Activated T-cell treated with anti-CD3 and anti-CD28 coated beads for 4 hours (primary cell): ENCODE measurements at places on chromosomes 13 and 19.

DNA sequence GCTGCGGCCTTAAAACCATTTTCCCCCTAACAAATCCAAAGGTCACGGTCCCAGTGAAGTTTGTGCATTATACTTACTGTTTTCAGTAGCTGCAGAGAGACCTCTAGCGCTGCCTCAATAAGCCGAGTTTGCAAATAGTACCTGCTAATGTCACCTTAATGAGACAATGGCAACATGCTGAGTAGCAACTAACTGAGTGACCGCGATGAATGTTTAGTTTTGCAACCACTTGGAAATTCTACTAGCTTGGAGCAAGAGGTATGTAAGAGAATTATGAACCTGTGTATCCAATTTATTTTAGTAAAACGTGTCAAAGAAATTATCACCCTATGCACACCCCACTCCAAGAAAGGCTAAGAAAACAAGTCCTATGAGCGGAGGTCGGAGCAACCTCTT, 1.2 kb downstream of the KPNA3 start:
- peak; percentile 5 for DNase-seq

DNA sequence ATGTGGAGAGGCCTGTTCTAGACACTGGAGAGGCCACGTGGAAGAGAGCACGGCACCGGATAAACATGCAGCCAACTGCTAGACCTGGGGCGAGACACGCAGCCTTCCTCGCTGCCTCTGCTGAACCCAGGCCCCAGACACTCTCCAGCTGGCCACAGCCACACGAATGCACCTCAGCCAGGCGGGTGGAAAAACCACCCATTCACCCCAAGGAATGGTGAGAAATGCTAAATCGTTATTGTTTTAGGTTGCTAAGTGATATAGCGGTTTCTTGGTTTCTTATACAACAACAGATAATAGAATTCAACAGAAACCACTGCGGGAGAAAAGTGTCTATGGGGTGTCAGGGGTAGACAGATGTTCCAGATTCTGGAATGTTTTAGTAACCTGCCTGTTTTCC, 52.5 kb downstream of the STK24 start:
- DNase-seq = no peak

- no peak for DNase-seq
Measured at GRCh38 chr19:30563691-30564090, 191.5 kb downstream of the ZNF536 start.

DNA sequence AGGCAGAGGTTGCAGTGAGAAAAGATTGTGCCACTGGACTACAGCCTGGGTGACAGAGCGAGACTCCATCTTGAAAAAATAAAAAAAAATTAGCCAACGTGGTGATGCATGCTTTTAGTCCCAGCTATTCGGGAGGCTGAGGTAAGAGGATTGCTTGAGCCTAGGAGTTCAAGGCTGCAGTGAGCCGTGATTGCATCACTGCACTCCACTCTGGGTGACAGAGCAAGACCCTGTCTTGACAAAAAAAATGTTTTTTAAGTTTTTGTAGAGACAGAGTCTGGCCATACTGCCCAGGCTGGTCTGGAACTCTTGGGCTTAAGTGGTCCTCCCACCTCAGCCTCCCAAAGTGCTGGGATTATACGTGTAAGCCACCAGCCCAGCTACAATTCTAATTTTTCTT, 22.4 kb upstream of the LSM14A start:
- DNase-seq = no peak

GRCh38 chr19:12786141-12786870, 5.0 kb upstream of the JUNB start:
- no peak for DNase-seq

GRCh38 chr19:17605117-17605516, 49.7 kb downstream of the COLGALT1 start:
- DNase-seq = no peak

- no peak for DNase-seq
Measured at GRCh38 chr13:109165417-109165904, 536.0 kb downstream of the MYO16 start.

DNA sequence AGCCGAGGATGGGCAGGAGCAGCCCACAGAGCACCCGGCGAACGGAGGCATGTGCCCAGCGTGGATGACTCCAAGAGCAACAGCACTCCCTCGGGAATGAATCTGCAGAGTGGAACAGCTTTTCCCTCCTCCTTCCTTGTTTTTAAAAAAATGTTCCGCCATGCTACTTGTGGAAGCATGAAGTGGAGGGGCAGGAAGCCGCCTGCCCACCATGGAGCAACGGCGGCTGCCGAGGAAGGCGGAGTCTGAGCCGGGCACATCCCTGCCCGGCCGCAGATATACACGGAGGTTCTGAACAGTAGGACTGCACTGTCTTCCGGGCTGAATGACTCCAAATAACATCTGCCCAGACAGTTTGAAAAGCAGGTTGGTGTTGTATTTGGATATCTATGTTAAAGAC, 65.2 kb downstream of the SOX1 start:
- no peak for DNase-seq

GRCh38 chr19:51127755-51128154, 3.0 kb downstream of the SIGLEC9 start:
- DNase-seq = no peak

DNA sequence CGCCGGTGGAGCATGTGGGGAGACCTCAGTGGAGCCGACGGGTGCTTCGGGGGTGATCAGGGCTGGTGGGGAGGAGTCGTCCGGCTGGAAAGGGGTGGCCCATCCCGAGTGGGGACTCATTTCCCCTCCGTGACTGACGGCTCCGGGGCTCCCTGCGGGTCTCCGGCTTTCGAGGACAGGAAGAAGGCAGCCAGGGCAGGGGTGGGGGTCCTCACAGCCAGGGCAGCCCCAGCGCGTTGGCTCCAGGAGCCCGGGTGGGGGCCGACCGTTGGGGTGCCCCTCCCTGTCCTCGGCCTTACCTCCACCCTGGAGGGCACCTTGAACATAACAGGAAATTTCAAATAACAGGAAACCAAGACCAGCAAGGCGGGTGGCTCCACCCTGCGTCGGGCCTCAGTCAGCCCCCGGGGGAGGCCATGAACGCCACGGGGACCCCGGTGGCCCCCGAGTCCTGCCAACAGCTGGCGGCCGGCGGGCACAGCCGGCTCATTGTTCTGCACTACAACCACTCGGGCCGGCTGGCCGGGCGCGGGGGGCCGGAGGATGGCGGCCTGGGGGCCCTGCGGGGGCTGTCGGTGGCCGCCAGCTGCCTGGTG, at the start of gene S1PR4:
S1PR4 (plus strand) TSS at position 393 of the 596 bp plus-strand sequence; CDS start at position 417, 24 bp downstream.
- DNase-seq = peak; percentile 37

GRCh38 chr19:1366296-1366695, 17.4 kb upstream of the NDUFS7 start:
- DNase-seq = no peak

DNA sequence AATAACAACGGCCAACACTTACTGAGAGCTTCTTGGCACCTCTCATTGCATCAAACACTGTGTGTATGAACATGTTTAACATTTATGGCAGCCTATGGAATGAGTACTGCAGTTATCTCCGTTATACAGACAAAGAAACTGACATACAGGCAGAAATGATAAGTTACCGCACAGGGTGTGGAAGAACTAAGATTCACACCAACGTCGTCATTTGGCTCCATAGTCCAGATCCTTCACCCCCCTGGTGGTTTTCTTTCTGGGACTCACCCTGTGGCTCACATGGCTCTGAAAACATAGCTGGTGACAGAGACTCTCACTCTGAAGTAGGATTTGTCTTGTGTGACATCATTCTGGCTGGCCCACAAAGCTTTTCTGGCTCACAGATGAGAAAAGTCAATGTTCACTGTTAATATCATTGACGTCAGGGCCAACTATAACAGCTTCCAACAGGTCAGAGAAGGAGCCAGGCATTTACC, 230.1 kb downstream of the DLEU7 start:
- DNase-seq = no peak

- no peak for DNase-seq
Measured at GRCh38 chr13:113813070-113813748, 50.7 kb downstream of the GAS6 start.

DNA sequence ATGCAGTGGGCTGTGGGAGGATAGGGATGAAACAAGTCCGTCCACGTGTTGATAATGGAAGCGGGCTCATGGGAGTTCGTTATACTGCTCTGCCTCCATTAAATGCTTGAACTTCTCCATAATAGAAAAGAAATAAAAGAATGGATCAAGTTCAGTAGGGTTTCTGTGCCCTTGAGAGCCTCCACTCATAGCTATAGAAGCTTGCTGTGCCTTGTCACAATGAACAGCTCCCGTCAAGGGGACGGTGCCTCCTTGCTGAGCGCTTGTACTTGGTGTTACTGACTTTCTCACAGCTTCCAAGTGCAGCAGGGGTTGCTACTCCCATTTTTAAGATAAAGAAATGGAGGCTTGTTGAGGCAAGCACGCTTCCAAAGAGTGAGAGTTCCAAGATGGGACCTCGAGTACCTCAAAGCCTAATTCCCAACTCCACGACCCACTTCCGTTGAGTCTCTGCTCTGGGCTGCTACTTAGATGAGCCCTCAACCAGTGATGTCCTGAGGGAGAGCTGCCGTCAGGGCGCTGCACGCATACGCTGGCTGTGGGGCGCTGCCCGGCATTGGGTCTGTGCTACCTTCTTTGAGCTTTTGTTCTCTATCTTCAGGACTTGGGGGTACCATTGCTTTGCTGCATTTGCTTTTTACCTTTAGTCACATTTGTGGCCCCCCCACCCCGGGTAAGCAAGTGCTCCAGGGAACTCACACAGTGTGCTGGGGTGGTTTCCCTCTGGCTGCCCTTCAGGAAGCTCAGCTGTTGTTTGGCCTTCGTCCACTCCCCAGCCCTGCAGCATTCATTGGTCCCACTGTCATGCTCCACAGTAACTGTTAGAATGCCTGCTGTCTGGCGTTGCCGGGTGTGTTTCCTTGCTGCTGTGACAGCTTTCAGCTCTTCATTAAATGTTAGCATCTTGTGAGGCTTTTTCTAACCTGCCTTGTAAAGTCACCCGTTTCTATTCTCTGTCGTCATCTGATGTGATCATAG, 9.5 kb downstream of the SNRNP70 start:
- no peak for DNase-seq

- DNase-seq = no peak
Measured at GRCh38 chr13:103757361-103757760, 691.1 kb upstream of the SLC10A2 start.

- DNase-seq = no peak
Measured at GRCh38 chr13:25335856-25336255, 34.4 kb downstream of the NUP58 start.

DNA sequence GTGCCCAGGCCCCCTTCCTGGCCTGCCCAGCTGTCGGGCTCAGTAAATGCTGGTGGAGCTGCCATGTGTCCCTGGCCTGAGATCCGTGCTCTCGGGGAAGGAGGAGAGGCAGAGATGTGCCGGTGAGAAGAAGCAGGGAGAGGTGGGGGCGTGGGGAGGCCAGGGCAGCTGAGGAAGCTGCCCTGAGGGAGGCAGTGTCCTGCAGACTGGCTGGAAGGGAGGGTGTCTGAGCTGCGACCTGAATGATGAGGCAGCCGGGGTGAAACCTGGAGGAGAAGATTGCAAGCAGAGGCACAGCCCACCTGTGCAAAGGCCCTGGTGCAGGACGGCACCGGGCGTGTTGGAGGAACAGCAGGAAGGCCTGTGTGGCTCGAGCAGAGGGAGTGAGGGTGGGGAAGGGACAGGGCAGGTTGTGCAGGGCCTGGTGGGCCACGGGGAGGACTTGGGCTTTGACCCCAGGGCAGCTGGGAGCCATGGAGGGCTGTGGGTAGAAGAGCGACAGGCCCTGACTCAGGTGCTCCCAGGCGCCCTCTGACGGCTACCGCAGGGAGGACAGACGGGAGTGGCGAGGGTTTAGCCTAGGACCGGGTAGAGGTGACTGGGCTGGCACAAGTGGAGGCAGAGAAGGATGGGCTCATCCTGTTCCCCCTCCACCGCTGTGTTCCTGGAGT, 14.0 kb upstream of the CELF5 start:
- peak; percentile 69 for DNase-seq

- peak; percentile 99 for DNase-seq
Measured at GRCh38 chr13:113296823-113297369, at the start of gene LAMP1. Gene LAMP1 (plus strand): TSS chr13:113297239. CDS start chr13:113297435, 196 bp downstream.

DNA sequence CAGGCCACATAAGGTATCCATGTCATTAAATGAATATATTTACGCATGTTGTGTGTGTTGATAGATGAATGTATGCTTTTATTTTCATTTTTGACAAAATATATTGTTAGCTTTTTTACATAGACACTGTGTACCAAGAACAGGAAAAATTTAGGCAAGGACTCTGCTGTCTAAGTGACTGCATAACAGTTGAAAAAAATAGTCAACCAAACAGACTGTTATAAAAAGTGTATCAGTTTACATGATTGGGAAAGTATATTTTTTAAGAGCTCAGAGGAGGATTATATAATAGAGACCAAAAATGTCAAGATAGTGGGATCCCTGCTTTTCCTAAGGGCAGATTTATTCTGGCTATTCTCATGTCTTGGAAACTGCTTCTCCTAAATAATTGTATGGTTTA, 858.0 kb downstream of the SLITRK1 start:
- DNase-seq = no peak

DNA sequence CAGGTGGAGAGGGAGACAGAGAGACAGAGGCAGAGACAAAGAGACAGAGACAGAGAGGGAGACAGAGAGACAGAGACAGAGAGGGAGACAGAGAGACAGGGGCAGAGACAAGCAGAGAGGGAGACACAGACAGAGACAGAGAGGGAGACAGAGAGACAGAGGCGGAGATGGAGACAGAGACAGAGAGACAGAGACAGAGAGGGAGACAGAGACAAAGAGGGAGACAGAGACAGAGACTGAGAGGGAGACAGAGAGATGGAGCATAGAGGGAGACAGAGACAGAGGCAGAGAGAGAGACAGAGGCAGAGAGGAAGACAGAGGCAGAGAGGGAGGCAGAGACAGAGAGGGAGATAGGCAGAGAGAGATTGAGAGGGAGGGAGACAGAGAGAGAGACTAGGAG, 29.3 kb downstream of the SBNO2 start:
- no peak for DNase-seq

DNA sequence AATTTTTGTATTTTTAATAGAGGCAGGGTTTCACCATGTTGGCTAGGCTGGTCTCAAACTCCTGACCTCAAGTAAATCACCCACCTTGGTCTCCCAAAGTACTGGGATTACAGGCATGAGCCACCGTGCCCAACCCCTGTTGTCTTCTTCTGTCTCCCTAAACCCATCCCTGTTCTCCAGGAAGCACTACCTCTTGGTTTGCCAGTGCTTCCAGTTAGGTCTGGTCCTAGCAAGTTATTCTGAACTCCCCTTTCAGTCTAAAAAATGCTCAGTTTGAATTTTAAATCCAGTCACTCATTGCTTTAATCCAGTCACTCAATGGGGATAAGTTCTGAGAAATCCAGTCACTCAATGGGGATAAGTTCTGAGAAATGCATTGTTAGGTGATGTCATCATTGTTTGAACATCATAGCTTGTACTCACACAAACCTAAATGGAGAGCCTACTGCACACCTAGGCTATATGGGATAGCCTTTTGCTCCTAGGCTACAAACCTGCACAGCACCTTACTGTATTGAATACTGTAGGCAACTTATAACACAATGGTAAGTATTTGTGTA, 8.0 kb upstream of the ATP4A start:
- DNase-seq = no peak

DNA sequence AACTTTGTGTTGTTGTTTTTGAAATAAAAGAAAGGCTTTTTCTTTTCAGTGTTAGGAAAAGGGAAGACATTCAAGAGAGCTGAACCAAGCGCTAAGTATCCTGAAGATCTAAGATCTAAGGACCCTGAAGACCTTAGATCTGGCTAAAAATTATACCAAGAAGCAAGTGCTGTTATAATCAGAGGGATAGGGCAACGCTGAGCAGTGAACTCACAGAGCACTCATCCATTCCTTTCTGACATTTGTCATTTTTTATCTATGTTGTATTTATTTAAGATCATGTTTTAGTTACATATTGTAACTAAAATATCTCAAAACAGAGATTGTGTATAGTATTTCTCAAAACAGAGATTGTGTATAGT, 60.5 kb upstream of the FAM216B start:
- DNase-seq = no peak
